ENCODE measurements at places on chromosomes 1 and 21. TPM values are rescaled to one million over a fixed set of nuclear protein-coding genes. Genes with fewer than 3 reads are reported as not detected.

The CA6 gene
- total RNA-seq = 1.6 TPM

DNA sequence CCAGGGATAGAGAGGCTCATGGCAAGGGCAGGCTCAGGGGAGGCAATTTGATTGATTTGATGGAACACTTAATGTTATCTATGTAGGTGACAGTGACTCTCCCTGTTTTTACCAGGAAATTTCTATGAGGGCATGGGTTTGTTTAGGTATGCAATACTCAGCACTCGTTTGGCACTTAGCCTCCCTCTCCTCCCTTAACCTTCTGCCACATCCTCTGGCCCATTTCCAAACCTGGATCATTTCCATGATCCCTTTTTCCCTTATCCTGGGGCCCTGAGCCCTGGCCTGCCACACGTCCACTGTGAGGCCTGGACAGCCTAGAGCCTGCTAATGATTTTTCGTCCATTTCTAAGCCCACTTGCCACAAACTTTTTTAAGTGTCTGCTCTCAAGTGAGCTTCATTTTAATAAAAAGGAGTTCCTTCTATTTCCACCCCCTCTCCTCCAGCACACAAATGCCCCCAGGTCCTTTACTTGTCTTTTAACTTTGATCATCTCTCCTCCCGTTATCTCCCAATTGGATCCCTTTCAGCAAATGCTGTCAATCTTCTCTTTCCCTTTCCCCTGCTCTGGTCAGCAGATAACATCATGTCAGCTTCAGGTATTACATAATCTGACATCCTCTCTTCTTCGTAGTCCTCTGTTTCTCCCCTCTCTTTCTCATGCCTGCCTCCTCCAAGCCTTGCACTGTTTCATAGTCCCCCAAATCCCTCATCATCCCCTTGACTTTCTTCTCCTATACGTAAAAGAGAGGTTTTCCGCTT, 37.8 kb upstream of the GADD45A start:
- DNase-seq = no peak

DNA sequence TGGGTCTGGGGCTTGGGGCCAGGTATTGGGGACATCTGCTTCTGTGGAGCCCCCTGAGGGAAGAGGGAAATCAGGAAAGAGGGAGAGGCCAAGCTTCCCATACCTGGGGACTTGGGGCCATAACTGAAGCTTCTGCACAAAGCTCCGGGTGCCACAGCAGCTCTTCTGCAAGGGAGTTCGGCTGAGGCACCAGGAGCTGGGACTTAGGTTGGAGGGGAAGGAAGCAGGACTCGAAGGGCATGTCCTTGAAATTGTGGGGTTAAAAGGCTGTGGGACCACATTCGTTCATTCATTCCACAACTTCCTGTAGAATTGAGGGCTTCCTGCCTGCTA, 1.7 kb upstream of the EPS8L3 start:
- no peak for DNase-seq

The TCHHL1 gene
- not detected for total RNA-seq

GRCh38 chr21:33232291-33233034, 2.7 kb downstream of the IFNAR2 start:
- DNase-seq = no peak

DNA sequence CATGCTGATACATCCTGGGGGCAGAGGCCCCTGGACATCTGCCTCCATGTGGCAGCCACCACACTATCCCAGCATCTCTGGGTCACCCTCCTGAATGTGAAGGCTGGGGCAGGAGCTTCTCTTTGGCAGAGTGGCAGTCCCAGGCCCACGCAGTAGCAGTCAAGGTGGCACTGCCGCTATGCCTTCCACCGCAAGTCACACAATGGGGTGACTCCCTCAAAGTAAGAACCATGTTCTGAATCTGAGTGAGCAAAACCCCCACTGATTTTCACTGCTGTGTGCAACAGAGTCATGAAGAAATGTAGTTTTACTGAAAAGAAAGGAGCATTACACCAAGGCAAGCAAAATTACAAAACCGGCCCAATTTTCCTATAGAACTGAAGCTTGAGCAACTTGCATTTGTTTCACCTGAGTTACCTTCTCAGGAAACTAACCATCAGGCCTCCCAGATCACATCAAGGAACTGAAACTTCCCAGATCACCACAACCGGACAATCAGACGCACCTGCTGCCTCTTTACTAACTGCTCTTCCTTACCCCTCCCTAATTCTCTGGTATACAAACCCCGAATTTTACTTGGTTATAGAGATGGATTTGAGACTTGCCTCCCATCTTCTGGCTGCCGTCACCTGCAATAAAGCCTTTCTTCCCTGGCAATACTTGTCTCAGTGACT, 102.6 kb downstream of the PCP4 start:
- no peak for DNase-seq

The GCSAML gene
- 2.2 TPM for total RNA-seq

The ANGPTL1 gene
- total RNA-seq = not detected

GRCh38 chr1:53155945-53156344, 13.5 kb upstream of the SLC1A7 start:
- DNase-seq = no peak

DNA sequence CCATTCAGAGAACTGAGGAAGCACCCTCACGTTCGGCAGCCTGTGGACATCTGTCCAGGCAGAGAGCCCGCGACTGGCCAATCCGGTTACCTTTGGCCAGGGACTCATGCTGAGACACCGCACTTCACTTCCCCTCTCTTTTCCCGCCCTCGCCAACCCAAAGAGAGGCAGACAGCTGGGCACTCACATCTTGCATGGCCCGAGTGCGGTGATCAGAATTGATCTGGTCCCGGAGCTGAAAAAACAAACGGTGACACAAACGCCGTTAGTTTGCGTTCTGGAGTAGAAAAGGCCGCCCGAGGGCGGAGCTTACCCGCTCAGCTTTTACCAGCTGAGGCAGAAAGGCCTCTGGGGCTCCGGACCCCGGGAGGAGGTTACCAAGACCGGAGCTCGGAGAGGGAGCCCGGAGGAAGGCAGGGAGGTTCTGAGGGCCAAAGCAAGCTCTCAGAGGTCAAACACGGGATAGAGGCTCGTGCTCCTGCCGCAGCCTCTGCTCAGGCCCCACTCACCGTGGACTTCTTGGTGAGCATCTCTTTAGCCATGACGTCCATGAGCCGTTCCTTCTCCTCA, 376 bp downstream of the SF3A3 start:
- no peak for DNase-seq

DNA sequence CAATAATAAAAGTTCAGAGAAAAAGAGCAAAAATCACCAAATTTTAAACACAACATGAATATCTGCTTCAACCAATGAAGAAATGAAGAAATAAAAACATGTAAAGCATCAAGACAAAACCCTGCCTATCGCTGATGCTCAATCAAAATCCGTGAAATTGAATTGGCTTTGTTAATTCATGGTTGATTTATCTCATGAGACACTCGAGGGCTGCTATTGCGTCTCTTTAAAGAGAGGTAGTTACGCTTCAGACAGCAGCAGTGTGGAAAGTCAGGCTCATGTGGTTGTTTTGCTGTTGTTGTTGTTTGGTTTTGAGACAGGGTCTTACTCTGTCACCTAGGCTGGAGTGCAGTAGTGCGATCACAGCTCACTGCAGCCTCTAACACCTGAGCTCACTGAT, 65.5 kb upstream of the RGS7 start:
- no peak for DNase-seq

- DNase-seq = peak; percentile 9
Observed at GRCh38 chr1:1204998-1205768, 1.2 kb downstream of the TNFRSF18 start.

DNA sequence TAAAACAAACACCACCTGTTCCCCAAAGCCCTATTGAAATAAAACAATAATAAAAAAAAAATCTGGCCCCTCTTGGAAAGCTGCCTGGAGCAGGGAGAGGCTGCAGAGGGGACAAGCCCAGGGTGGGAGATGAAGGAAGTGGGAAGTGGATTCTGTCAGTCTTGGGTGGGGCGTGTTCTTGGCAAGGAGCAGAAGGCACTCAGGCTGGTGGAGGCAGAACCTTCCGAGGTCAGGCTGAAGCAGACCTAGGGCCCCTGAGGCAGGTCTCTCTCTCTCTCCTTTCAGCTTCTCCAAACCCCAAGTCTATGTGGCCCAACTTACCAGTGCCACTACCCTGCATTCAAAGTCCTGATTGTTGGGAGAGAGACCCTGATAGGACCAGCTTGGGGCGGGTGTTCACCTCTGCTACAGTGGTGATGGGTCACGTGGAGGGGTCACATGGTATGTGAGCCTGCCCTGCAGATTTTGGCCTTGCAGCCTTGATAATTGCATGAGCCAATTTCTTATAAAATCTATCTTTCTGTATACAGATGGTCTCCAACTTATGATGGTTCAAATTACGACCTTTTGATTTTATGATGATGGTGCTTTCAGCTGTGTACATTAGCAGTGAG, 145.4 kb upstream of the C1orf174 start:
- no peak for DNase-seq

The MEX3A gene
- total RNA-seq = not detected

- no peak for DNase-seq
Observed at GRCh38 chr1:91697861-91698260, 188.1 kb downstream of the TGFBR3 start.

DNA sequence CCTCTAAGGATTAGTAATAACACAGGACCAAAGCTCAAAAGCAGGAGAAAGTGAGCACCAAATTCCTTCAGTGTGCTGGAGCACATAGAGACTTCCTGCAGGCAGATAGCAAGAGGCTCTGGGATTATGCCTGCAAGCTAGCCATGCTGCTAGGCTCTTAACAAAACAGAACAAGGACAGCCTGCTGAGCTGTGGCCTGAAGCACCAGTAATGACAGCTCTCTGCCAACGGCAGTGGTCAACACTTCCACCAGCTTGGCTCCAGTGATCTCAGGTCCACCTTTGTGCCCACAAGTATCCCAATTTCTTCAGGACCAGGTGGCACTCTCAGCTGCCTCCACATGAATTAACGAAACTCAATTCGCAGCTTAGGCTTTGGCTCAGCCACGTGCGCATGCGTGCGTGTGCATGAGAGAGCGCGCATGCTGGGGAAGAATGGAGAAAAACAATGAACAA, 64.2 kb downstream of the SLC45A1 start:
- no peak for DNase-seq

- no peak for DNase-seq
Observed at GRCh38 chr1:116628448-116628847, 39.1 kb downstream of the IGSF3 start.

The CFAP74 gene
- not detected for total RNA-seq

DNA sequence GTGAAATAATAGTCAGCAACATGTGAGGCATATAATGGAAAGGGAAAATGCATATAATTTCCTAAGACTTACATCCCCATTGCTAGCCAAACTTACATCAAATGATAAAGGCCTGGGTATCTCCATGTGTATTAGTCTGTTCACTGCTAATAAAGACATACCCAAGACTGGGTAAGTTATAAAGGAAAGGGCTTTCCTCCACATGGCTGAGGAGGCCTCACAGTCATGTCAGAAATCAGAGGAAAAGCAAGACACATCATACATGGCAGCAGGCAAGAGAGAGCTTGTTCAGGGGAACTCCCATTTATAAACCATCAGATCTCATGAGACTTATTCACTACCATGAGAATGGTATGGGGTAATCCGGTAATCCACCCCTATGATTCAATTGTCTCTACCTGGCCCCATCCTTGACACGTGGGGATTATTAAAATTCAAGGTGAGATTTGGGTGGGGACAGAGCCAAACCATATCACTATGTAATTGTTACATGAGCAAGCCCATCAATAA, 161.5 kb upstream of the SAMSN1 start:
- no peak for DNase-seq

DNA sequence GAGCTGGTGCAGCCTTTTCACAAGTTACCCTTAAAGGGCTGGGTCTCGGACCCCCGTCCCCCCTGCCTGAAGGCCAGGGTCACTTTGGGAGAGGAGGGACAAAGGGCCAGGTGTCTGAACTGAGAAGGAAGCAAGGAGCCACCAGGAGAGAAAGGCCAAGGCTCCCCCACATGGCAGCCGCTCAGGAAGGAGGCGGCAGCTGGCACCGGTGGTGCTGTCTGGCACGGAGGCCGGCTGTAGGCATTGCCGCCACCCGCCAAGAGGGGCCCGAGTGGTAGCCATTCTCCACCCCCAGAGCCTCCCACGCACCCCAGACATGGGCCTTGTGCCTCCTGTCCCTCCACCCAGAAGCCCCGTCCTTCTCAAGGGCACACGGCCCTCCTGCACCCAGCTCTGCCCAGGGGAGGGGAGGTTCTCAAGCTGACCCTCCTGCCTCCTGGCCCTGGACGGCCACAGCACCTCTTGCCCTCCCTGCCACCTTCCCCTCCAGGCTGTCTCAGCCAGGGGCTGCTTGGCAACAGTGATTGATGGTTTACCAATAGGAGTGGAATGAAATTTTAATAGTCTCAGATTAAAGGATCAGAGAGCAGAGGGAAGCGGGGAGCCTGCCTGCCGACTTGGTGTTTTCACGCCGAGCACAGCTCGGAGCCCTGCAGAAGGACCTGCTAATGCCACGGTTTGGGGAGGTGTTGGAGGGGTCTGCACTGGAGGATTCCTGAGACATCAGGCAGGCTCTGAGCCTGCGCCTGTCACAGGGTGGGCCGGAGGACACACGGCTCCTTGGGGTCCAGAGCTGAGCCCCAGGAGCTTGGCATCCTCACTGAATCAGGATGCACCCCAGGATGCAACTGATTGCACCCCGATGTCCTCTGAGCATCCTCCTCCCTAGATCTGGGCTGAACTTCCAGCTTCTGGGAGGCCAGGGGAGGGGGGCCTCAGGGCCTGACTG, 211.9 kb upstream of the VAMP3 start:
- no peak for DNase-seq

DNA sequence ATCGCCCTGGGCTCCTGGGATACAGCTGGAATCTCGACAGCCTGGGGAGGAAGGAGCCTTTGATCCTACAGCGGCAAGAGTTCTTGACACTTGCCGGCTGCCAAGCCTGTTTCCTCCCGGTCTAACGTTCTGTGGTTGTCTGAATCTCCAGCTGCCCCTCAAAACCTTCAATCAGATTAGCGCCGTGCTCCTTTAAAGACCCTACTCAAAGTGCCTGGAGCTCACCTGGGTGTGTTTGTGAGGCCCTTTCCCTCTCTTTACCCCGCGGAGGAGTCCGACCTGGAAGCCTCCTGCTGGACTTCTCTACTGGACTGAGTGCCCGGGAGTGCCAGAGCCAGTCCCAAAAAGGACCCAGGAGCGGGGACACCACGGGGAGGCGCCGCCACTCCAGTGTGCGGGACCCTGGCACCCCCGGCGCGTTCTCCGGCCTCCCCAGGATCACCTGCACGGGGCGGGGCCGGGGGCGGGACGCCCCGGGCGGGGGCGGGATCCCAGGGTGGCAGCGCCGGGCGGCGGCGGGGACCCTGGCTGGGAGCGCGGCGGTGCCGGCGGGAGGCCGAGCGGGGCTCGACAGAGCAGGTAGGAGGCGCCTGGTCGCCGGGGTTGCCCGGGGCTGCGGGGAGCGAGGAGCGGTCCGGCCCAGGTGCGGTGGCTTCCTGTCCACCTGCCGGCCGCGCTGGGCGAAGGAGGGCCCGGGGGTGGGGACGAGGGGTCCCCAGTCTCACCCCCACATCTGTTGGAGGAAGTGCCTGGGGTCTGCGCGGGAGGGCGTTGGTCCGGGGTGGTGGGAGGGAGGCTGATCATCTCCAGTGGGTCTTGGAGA, at the start of gene NCMAP:
NCMAP (plus strand) TSS at position 497 of the 823 bp plus-strand sequence. CDS start 39,344 bp downstream, outside the sequence.
- peak; percentile 18 for DNase-seq

Measured in T-helper 17 cell (primary cell).